ENCODE measurements at places on chromosomes 1 and 21. TPM values are rescaled to one million over a fixed set of nuclear protein-coding genes. Genes with fewer than 3 reads are reported as not detected.

PTPN14 gene
- 114 TPM for total RNA-seq

PTGFR gene
- 0.81 TPM for total RNA-seq

PTP4A2 gene
- total RNA-seq: 256 TPM

KCNA2 gene
- total RNA-seq: 34.2 TPM

SHE gene
- not detected for total RNA-seq

- no peak overlapping the region for H3K27ac ChIP-seq
- H3K4me3 ChIP-seq: no peak overlapping the region
- no peaks in the 10 kb centered on the region for H3K36me3 ChIP-seq
- DNase-seq: no peak
These were observed 356.9 kb downstream of the SIPA1L2 start for GRCh38 chr1:232273011-232273410.

DNA sequence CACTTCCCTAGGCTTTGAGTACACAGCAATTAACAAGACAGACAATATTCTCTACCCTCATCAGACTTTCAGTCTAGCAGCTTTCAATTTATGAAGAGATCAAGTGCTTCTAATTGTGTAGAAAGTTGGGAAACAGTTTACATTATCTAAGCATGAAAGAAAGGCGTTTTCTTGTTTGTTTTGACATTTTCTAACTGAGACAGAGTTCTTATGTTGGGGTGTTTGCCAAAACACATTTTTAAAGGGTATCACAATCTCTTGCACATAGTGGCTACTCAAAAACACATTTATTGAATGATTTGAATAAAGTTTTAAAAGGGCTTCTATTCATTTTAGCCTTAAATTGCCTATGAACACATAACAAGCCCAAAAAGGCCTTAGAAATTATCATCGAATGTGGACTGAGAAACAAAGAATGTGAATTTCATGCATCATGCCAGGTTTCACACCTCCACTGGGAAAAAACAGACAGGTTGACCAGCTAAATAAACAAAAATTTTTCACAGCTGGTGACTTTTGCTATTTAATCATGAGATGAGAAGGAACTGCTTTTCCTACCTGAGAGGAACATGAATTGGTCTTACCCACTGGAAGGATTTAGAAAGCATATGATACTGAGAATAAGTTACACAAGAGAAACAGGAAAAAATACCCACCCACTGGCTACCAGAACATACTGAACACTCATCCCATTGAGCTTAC is 394.5 kb upstream of the PKN2 start:
- no peaks in the 10 kb centered on the region for H3K4me1 ChIP-seq
- H3K4me3 ChIP-seq: no peak overlapping the region
- no peaks in the 10 kb centered on the region for H3K27me3 ChIP-seq
- DNase-seq: no peak
- no peaks in the 10 kb centered on the region for H3K36me3 ChIP-seq

GRCh38 chr1:107183011-107183410 is 42.2 kb downstream of the NTNG1 start:
- H3K27me3 ChIP-seq: no peaks in the 10 kb centered on the region
- H3K36me3 ChIP-seq: no peaks in the 10 kb centered on the region
- peak; percentile 76 for DNase-seq
- H3K4me1 ChIP-seq: peaks cover 99% of the 10 kb centered on the region
- peak overlapping the region; percentile 52 for H3K27ac ChIP-seq

GRCh38 chr1:36322786-36323635 is 434 bp downstream of the EVA1B start:
- no peak for DNase-seq
- H3K4me3 ChIP-seq: peak overlapping the region; percentile 65
- peaks cover 12% of the 10 kb centered on the region for H3K4me1 ChIP-seq
- H3K27me3 ChIP-seq: no peaks in the 10 kb centered on the region
- no peak overlapping the region for H3K27ac ChIP-seq

GRCh38 chr1:45490626-45491486 is at the start of gene TESK2:
Gene TESK2 (minus strand): TSS chr1:45491163. CDS start chr1:45457785, 33,378 bp downstream.
- H3K27ac ChIP-seq: no peak within 1 kb of the TSS
- H3K36me3 ChIP-seq: no peaks in the 10 kb centered on the region
- peaks cover 16% of the 10 kb centered on the region for H3K27me3 ChIP-seq
- H3K4me1 ChIP-seq: peaks cover 3% of the 10 kb centered on the region
- peak; percentile 99 for DNase-seq
- H3K4me3 ChIP-seq: peak within 1 kb of the TSS; percentile 56

GRCh38 chr1:62198781-62199125 is 4.1 kb downstream of the L1TD1 start:
- no peak for DNase-seq
- no peaks in the 10 kb centered on the region for H3K36me3 ChIP-seq
- no peaks in the 10 kb centered on the region for H3K4me1 ChIP-seq
- no peak overlapping the region for H3K4me3 ChIP-seq

GRCh38 chr1:64269558-64269884 is 66.1 kb downstream of the UBE2U start:
- no peak for DNase-seq
- no peaks in the 10 kb centered on the region for H3K27me3 ChIP-seq
- peak overlapping the region; percentile 82 for H3K27ac ChIP-seq
- no peaks in the 10 kb centered on the region for H3K36me3 ChIP-seq
- no peak overlapping the region for H3K4me3 ChIP-seq
- peaks cover 34% of the 10 kb centered on the region for H3K4me1 ChIP-seq

- no peaks in the 10 kb centered on the region for H3K27me3 ChIP-seq
- no peak overlapping the region for H3K27ac ChIP-seq
- no peaks in the 10 kb centered on the region for H3K36me3 ChIP-seq
- no peak for DNase-seq
- no peak overlapping the region for H3K4me3 ChIP-seq
These were observed 80.1 kb upstream of the IVNS1ABP start for GRCh38 chr1:185397183-185397582.

DNA sequence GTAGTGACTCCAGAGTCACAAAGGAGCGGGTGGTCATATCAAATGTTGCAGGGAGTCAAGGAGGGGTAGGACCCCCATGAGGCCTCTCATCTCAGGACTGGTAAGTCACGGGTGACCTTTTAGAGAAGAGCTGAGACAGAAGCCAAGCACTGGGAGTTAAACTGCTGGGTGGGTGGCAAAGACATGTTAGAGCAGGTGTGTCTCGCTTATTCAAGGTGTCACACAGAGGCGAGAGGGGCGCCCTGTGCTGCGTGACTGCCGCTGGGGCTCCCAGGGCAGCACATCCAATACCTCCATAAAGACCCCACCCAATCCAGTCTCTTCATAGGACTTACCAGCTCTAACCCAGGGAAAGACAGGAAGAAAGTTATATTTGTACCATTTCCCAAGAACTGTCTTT is 15.2 kb downstream of the CASQ2 start:
- no peaks in the 10 kb centered on the region for H3K36me3 ChIP-seq
- H3K27ac ChIP-seq: no peak overlapping the region
- H3K27me3 ChIP-seq: peaks cover 5% of the 10 kb centered on the region
- H3K4me3 ChIP-seq: no peak overlapping the region
- DNase-seq: no peak

DNA sequence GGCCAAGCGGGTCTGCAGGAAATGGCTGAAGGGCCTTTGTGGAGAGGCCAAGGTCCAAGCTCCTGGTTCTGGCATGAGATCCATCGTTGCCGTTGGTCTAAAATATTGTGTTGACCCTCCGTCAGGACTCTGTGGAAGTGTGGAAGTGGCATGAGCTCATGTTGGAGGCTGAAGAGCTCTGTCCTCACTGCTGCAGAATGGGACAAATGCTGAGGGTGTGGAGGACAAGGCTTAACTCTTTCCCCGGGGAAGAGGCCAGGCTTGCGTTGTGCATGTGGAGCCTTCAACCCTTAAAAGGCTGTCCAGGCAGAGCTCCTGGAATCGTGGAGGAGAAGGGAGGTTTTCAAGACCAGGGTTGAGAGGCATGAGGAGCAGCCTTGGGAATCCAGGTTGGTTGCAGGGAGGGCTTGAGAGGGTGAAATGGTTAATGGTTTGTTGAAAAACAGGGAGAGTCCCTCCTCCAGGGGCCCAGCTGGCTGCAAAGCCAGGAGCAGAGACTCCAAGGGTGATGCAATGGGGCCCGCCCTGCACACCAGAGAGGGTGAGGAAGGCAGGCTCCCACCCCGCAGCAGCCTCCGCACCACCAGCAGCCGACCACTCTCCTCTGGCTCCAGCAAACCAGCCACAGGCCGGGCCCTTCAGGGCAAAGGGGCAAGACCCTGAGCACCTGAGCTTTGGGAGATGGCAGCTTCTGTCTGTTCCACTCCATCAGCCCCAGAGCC is 6.7 kb upstream of the AHCYL1 start:
- H3K27ac ChIP-seq: no peak overlapping the region
- no peak for DNase-seq
- no peaks in the 10 kb centered on the region for H3K4me1 ChIP-seq

GRCh38 chr1:212037900-212038299 is 2.4 kb downstream of the DTL start:
- no peaks in the 10 kb centered on the region for H3K27me3 ChIP-seq
- no peak for DNase-seq
- H3K4me3 ChIP-seq: peak overlapping the region; percentile 75
- no peak overlapping the region for H3K27ac ChIP-seq

Data from A673 (cell line).